ENCODE measurements at places on chromosomes 7 and 10.

GRCh38 chr10:73991884-73992245, 6.1 kb upstream of the VCL start:
- DNase-seq, result peak; percentile 33

DNA sequence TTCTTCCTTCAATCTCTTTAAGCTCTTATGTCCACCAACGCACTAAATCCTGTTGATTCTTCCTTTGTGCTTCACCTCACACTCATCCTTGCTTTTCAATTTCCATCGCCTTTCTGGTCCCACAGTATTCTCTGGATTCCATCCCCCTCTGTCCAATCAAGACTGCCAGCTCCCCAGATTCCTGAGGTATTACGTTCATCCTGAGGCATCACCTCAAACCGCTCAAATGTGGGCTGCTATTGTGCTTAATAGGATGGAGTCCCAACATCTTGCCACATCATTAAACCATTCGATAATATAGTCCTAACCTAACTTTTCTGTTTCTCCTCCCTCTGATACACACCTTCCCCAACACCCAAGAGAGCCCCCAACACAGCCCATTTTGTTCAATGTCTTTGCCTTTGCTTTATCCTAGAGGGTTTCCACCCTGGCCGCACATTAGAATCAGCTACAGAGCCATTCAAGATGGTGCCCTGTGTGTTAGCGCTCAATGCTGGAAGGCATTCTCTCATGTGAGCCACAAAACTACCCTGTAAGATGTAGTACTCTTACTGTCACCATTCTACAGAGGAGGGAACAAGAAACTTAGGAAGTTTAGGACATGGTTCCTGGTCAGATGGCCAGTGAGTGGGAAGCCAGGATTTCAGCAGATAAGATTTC, 79.5 kb upstream of the LEP start:
- no peak for DNase-seq

DNA sequence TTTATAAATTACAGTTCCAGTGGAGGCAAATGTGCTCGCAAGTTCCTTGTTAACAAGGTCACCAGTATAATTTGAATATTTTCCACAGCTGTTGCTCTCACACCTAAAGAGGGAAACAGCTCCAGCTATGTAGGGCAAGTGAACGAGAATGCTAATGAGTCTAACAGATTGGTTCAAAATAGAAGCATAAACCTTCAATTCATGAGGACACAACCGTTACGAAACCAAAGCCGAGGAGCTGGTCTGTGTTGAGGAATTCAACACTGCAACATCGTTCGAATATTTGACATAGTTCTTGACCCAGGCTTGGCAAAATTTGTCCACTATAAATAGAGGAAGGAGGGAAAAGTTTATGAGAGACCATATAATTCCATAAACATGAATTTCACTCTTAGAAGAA, 161.3 kb downstream of the KLF6 start:
- DNase-seq, result no peak

- no peak for DNase-seq
Observed at GRCh38 chr7:126791306-126791705, 461.4 kb downstream of the GRM8 start.

DNA sequence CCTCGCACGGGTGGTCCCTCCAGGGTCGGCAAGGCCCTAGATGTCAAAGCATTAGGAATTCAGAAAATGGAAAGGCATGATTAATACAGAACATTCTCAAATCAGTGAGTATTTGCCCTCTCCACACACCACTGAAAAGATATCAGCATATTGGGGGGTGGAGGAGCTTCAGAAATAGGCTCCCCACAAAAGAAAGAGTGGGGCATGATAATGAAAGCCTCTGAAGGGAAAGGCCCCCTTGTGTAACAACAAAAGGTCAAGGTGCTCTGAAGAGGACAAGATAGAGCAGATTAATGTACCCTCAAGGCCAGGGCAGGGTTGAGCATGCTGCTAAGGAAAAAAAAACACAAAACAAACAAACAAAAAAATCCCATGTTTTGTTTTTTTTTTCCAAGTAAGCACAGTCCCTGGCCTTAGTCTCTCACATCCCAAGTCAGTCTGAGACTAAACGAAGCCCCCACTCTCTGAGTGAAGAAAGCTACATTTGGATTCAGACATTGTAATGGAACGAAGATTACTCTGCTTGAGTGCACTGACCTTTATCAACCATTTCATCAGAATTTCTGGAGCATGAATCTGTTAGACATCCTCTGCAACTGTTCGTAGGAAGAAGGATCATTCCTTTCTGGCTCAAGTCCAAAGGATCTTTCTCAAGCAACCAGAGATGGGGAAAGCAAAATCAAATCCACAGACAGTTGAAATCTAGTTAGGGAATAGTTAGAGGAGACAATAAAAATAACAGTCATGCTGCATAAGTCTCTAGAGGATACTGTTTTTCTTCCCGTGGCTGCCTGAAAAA, 27.4 kb upstream of the DGKI start:
- no peak for DNase-seq

- no peak for DNase-seq
Observed at GRCh38 chr7:85019778-85020177, 167.1 kb downstream of the SEMA3D start.

GRCh38 chr7:50655020-50655419, 89.8 kb upstream of the DDC start:
- no peak for DNase-seq

Data from stimulated activated CD4-positive, alpha-beta T cell treated with anti-CD3 and anti-CD28 coated beads, Interleukin-1b, Interleukin-23, amount 100 ng/mL, for 24 hours (primary cell).